ENCODE measurements at places on chromosomes 12 and 14.

- no peak for DNase-seq
Measured at GRCh38 chr14:31170411-31170810, 37.2 kb downstream of the HECTD1 start.

DNA sequence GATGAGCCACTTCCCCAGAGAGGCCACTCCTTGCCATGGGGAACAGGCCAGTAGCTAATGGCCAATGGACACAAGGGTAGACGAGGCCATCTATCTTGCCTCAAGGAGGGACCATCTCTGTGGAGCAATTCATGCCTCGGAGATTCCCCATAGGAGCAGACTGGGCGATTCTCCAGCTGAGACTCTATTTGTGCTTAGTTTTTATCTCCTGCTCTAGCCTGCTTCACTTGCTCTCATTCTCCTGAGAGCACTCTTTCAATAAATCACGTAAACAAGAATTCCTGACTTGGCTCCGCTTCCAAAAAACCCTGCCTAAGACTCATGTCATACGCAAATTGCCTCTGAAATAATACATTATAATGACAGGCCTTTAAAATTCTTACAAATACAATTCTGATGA is 396.4 kb upstream of the USP15 start:
- DNase-seq = no peak

DNA sequence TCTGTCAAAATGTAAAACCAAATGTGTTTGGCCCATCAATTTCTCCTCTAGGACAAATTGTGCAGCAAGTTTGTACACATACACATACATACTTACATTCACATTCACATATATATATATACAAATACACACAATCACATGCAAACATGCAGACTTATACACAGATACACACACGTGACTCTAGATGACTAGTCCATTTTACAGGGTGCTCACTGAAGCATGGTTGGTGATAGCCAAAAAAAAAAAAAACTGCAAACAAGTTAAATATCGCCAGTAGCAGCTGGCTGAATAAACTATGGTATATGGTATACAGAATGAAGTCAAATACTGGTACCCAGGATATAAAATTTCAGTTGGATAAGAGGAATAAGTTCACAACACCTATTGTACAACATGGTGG is 77.9 kb downstream of the SLC25A21 start:
- no peak for DNase-seq

- DNase-seq = no peak
Measured at GRCh38 chr12:87140262-87140661, 884.1 kb upstream of the MGAT4C start.

- no peak for DNase-seq
Measured at GRCh38 chr14:80404413-80404812, 193.1 kb upstream of the DIO2 start.

DNA sequence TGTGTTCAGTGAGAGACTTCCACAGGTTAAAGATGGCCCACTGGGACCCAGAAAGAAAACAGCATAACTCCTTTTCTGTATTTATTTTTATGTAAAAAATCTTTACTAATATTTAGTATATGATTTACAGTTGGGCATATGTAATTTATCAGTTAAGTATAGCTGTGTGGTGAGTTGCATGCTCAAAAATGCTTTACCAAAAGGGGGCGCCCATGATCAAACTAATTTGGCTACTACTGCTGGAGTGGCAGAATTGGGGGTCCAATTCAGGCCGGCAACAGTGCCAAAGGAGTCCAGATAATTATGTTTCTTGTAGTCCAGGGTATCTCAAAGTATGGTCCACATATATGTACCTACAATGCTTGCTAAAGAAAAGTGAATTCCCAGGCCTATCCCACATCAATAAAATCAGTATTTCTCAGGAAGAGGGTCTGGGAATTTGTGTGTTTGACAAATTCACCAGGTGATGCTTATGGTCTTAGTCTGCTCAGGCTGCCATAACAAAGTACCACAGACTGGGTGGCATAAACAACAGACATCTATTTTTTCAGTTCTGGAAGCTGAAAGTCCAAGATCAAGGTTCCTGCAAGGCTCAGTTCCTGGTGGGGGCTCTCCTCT is 152.0 kb downstream of the KTN1 start:
- DNase-seq = peak; percentile 57

DNA sequence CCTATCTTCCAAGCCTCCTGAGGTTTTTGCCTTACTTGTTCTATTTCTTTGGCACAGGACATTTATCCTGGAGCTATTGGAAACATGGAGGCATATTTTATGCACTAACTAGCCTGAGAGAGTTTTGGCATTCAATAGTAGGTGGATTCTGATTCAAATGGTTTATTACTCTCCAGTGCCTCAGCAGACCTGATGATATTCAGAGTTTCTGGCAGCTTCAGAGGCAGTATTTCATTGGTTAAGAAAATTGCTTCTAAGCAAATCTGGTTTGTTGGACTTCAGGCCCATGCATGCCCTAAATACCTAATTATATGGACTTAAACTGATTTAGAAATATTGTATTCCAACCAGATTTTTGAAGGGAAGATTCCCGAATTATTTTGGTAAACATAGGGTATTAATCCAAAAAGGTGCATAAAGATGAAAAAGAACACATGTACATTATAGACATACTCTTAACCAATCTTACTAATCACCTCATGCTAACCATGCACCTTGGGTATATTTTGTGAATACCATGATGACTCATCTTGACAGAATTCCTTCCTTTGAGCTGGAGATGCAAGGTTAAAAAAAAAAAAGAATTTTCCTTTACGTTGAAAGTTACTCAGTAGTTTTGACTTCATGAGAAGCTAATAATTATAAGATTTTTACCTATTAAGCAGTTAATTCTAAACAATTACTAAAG is 44.3 kb upstream of the KTN1 start:
- DNase-seq = no peak

- DNase-seq = peak; percentile 31
Measured at GRCh38 chr12:120468325-120468820, 1.2 kb downstream of the SRSF9 start.

GRCh38 chr14:29637411-29637810 is 290.2 kb downstream of the PRKD1 start:
- peak; percentile 32 for DNase-seq

DNA sequence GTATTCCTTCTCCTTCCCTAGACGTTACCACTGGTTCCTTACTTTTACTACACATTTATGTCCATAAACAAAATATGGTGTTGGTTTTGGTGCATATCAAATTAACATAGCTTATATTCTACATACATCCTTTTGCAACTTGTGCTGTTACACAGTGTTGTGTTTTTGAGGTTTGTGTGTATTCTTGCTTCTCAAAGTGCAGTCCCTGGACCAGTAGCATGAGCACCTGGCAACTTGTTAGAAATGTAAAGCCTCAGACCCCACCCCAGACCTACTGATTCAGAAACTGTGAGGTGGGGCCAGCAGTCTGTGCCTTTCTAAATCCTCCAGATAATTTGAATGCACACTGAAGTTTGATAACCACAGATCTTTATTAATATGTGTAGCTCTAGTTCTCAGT is 65.9 kb downstream of the RNFT2 start:
- DNase-seq = no peak

GRCh38 chr12:102781117-102781516 is 135.9 kb downstream of the PAH start:
- DNase-seq = no peak

GRCh38 chr14:102729825-102730224 is 47.4 kb upstream of the TRAF3 start:
- no peak for DNase-seq

DNA sequence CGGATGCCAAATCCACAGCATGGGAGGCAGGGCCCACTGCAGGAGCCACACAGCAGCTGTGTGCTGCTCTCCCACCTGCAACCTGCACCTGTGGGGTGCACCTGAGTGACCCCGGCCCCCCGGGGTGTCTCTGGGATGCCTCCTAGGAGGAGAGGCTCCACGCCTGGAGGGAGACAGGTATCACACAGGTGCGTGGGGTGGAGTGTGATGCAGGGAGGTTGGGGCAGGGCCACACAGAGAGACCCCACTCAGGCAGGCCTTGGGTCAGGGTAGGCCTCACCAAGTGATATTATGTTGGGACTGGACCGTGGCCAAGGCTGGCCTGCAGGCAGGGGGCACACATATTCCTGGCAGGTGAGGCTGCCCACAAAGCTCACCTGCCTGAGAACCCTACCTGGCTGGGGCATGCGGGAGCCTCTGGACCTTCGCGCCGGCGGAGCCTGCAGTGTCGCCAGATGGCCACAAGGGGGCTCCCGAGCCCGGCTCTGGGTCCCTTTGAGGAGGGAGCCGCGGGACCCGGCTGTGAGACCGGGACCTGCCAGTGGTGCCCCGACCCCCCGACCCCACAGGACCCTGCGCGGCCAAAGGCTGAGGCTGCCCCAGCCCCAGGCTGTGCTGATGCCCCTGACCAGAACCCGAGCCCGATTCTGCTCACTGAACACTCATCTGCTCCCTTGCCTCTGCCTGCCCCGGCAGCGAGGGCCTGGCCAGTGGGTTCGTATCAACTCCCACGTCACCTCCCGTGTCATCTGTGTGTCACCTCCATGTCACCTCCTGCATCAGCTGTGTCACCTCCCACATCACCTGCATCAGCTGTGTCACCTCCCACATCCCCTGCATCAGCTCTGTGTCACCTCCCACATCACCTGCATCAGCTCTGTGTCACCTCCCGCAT is 11.4 kb downstream of the TMEM121 start:
- DNase-seq = peak; percentile 41

- DNase-seq = no peak
Measured at GRCh38 chr12:101749657-101750056, 10.4 kb upstream of the SYCP3 start.

DNA sequence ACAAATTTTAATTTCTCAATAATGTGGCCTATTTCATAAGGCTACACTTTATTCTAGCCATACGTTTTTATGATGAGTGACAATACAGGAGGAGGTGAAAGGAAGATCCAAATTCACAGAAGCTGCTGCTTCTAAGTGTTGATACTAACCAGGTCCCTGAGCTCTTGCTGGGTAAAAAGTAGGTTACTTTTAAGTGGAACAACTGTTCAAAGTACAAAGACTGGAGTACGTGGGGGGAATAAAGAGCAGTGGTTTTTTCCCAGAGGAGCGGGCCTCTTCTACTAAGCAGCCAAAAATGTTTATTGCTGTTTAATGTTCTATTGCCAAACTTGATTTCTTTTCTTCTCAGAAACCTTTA is 301.8 kb downstream of the AEBP2 start:
- no peak for DNase-seq

GRCh38 chr12:93292731-93293566 is 84.8 kb upstream of the NUDT4 start:
- DNase-seq = peak; percentile 19

- peak; percentile 30 for DNase-seq
Measured at GRCh38 chr14:54567224-54567638, 303 bp downstream of the SAMD4A start.

- DNase-seq = no peak
Measured at GRCh38 chr12:50614167-50614759, 109.5 kb downstream of the DIP2B start.

DNA sequence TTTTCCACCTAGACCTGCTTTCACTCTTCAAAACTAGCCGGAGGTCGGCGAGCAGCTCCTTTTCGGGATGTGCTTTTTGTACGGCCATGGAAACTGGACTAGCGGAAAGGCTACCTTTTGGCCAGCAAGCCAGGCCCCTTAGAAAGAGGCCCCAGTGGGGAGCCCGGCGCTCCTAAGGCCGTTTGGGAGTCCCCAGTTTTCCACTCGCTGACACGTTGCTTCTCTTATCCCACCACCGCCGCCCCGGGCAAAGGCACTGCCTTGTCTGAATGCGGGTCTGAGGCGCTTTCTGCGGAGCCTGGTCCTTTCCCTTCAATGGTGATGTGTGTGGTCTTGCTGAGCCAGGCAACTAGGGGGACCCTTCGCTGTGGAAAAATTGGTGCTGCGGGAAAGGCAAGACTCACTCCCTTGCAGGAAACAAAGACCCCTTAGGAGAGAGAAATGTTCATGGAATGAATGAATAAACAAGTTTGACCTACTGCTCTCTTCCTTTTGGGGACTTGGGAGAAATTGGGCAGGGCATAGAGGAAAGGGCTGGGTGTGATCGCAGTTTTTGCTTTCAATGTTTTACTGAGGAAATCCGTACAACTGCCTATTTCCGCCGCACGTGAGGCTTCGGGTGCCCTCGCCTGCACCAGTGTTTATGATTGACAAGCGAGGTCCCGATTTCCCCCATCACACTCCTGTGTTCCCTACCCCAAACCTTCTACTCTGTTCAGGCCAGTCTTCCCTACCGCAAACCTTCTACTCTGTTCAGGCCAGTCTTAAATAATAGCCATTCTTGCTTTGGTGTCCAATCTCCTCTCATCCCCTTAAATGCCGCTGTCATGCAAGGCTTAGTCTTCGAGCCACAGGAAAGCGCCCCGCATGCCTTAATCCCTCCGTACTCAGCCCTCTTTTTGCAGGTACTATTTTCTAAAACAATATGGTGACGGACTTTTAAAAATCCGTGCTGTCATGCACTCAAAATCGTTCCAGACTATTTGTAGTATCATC is 1.0 kb upstream of the SLC38A2 start:
- no peak for DNase-seq

DNA sequence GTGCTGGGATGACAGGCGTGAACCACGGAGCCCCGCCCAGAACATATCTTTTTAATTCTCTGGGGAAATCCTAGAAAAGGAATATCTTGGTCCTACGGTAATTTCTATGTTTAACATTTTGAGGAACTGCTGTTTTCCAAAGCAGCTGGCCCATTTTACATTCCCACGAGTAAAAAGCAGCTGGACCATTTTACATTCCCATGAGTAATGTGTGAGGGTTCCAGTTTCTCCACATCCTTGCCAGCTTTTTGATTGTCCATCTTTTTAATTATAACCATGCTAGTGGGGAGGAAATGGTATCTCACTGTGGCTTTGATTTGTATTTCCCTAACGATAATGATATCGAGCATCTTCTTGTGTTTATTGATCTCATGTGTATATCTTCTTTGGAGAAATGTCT is 4.4 kb upstream of the P2RX4 start:
- DNase-seq = no peak

DNA sequence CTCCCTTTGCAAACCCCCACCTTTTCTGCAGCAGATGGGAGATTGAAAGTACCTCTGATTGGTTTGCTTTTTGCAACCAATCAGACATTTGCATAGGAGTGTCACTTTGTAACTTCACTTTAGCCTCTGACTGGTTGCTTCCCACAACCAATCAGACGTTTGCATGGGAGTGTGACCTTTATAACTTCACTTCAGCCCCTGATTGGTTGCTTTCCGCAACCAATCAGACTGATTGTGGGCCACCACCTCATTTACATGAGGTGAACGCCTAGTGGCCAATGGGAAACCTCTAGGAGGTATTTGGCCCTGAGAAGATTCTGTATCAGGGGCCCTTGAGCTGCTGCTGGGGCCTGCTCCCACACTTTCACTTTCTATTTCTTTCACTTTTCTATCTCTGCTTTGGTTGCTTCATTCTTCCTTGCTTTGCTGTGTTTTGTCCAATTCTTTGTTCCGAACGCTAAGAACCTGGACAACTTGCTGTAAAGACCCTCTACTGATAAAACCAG is 106.0 kb upstream of the PRICKLE1 start:
- no peak for DNase-seq

GRCh38 chr14:31307198-31307597 is 99.6 kb upstream of the HECTD1 start:
- no peak for DNase-seq

GRCh38 chr14:35814371-35815005 is 5.4 kb upstream of the RALGAPA1 start:
- peak; percentile 83 for DNase-seq

- no peak for DNase-seq
Measured at GRCh38 chr14:97274626-97275025, 477.4 kb downstream of the VRK1 start.
